Left renal cortex interstitium (tissue), 4 donors: ENCODE measurements at places on chromosomes 13 and 19. TPM values are rescaled to one million over a fixed set of nuclear protein-coding genes. Genes with fewer than 3 reads are reported as not detected.

Gene UBE2L5
- 0.51 TPM for polyA plus RNA-seq

Gene TMEM150B
- 1.4 TPM for polyA plus RNA-seq

Gene PBX4
- polyA plus RNA-seq: 4.3 TPM

Gene AKT2
- polyA plus RNA-seq: 226 TPM

Gene DENND1C
- 43.0 TPM for polyA plus RNA-seq

Gene KLK1
- 1.6 TPM for polyA plus RNA-seq
